ENCODE measurements at places on chromosomes 7 and 10.
A peak's percentile ranks its signal among the peaks of the same experiment; 100 is the strongest.

DNA sequence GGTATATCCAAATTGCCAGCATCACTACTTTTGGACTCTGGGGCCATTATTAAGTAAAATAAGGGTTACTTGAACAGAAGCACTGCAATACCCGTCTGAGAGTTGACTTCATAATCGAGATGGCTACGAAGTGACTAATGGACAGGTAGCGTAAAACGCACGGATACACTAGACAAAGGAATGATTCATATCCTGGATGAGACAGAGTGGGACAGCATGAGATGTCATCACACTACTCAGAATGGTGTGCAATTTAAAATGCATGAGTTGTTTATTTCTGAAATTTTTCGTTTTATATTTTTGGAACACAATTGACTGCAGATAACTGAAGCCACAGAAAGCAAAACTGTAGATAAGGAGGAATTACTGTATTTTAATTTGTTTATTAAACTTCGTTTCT is 421.5 kb upstream of the LRGUK start:
- no peak for DNase-seq

- DNase-seq: no peak
These were observed 17.4 kb downstream of the RGS10 start for GRCh38 chr10:119525116-119525515.

DNA sequence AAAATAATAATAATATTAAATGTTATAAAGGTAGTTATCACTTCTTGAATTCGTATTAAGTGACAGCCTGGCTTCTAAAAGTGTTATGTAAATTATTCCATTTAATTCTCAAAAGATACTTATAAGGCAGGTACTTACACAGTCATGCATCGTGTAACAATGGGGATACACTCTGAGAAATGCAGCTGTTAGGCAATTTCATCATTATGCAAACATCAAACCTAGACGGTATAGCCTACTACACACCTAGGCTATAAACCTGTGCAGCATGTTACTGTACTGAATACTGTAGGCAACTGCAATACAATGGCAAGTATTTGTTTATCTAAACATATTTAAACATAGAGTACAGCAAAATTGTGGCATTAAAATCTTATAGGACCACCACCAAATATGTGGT is 1.5 kb downstream of the IFIT1 start:
- DNase-seq: no peak

- peak; percentile 39 for DNase-seq
These were observed 754 bp upstream of the PHYHIPL start for GRCh38 chr10:59175538-59176240.

DNA sequence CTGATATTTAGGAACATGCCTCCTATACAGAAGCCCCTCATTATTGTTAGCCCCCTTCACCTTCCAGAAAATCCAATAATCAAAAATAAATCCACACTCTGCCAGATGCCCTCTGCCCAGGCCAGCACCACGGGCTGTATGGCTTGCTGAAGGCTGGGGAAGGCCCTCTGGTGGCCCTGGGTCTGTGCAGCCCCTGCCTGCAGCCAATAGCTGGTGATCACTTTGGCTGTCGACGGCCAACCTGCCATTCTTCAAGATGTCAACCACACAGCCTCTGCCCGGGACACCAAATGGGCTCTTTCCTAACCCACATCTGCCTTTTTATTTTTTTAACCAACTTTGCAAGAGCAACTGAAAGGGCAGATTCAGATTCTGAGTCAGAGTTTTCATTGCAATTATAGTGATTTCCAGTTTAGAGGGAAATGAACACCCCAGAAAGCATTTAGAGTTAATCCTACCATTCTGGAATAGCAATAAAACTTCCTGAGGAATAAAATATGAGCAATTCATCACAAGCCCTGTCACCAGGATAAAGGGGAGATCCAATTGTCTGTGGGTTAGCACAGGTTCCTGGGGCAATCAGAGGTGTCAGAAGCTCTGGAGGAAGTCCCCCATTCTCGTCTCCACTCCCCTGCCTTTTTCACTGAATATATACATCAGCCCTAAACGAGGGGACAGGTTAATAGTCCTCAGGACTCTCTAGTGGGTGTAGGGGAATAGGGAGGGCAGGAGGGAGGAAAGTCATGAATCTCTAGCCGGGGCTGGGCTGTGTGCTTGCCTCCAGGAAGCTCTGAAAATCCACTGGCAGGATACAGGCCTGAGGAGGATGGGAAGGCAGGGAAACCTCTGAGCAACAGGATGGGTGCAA is 211.3 kb downstream of the GRID1 start:
- no peak for DNase-seq
